ENCODE measurements at places on chromosomes 16 and 17.

GRCh38 chr17:78876094-78876597 lies 26.9 kb downstream of the CEP295NL start:
- no peak for DNase-seq

- DNase-seq: no peak
These were observed 25.6 kb upstream of the CRISPLD2 start for GRCh38 chr16:84794186-84794585.

DNA sequence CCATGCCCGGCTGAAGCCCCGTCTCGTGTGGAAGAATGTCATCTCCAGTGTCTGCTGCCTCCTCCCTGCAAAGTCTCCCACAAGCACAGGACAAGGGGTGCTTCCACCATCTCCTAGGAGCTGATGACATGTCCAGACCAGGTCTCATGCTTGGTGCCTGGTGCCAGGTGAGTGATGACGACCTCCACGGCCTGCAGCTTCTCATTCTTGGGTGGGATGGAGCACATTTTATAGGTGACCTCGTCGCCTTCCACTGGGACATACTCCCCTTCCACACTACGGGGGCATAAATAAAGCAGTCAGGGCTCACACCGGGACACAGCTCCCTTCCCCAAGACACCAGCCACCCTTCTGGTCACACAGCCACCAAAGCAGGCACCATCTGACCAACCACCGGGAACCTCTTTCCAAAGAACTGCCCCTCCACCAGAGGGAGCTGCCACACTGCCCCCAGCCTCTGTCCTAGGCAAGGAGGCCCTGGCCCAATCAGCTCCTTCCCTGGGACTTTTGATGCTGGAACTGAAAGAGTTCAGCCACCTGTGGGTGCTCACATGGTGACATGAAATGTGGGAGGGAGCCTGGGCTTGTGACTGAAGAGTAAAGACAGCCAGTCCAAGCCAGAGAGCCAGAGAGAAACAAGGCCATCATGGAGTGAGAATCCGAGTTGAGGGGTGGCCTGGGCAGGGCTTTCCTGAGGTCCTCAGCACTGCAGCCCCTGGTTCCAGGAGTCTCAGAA lies 13.6 kb downstream of the CARHSP1 start:
- DNase-seq: no peak

- no peak for DNase-seq
These were observed 423 bp upstream of the ASGR2 start for GRCh38 chr17:7114875-7115614.

- DNase-seq: peak; percentile 70
These were observed 102.0 kb downstream of the GRIN2A start for GRCh38 chr16:10080051-10080772.

DNA sequence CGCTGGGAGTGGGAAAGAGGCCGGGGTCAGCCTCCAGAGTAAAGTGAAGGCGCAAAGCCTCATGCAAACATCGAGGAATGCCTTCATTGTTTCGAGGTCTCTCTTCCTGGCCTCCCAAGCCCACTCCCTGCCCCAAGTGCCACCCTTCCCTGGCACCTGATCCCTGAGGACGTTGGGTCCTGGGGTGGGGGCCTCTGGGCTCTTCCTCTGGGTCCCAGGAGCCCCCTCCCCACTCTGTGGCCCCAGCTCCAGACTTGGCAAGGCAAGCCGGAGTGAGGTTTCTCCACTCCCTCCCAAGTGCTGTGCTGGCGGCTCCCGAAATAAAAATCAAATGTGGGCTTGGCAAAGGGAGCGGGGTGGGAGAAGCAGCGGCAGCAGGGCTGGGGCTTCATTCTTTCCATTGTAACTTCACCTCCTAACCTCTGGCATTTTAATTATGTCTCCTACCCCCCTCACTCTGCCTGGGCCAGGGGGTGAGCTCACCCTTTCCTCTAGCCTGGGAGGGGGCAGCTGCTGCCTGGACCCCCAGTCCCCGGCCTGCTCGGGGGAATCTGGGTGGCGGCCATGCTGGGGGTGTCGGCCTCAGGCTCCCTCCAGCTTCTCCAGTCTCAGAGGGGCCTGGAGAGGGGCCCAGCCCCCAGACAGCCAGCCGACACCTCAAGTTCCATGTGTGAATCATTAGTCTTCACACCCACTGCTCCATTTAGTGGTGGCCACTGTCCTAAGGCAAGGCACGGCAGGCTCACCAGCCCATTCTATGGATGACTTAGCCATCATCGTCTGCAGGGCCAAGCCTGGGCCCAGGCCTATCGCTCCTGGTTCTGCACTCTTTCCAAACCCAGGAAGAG lies 14.6 kb upstream of the TMEM92 start:
- DNase-seq: no peak

DNA sequence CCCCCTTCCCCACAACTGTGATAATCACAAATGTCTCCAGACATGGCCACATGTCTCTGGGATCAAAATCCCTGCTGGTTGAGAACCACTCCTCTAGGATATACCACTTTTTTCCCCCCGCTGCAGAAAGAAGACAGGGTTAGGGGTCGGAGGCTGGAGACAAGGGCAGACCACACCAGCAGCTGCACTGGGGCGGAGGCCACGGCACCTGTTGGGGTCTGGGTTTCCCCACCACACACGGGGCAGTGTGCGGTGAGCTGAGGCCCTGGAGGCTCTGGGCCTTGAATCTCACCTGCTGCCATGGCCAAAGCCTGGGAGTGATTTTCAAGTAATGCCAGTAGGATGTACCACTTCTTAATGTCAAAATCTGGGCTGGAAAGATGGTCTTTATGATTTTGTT lies 320.5 kb downstream of the SNX29 start:
- DNase-seq: no peak

DNA sequence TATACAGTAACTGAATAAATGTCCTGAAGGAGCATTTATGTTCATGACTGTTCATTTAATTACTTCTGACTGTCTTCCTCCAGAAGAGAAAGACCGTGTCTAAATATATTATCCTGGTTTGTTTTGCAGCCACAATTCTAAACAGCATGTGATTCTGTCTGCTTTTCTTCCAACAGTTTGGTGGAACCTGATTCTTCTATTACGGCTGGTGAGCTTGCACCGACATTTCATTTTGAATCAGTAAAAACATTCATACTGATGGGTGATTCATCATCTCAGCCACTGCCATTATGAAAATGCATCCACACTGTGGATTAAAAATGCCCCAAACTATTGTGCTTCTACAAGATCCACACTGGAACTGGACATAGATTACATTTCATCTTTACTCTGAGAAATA lies 16.9 kb downstream of the KNOP1 start:
- DNase-seq: no peak

All from kidney glomerular epithelial cell (primary cell).